ENCODE measurements at places on chromosomes 1 and 21.

DNA sequence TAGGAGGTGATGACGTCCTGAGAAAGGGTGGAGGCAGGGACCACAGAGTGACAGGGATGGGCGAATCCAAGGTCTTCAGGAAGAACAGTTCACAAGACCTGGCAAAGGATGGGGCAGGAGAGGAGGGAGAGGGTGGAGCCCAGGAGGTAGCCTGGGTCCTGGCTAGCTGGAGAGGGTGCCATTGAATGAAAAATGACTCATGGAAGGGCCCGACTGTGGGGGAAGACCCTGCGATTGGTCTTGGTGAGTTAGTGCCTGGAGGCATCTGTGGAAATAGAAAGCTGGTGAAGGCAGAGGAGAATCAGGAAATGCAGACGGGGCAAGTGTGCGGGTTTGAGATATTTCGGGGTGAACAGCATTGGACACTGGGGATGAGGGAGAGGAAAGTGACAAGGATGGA is 60.3 kb upstream of the SLC45A1 start:
- DNase-seq, result no peak

DNA sequence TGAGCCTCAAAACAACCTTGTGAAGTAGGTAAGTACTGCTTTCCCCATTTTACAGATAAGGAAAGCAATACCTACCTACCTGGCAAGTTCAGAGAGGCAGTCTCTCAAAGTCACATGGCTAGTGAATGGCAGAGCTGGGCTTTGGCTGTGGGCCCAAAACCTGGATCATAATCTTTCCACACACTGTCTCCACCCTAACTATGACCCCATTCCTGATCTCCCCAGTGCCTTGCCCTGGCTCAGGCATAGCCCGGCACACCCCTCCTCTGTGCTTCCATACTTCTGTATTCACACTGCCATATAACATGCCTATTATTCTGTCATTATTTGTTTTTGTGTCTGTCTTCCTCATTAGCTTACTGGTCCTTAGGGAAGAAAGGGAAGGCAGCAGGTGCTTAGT is 15.9 kb downstream of the GNG12 start:
- DNase-seq, result no peak

- no peak for DNase-seq
Measured at GRCh38 chr21:45848805-45849204, 132.8 kb upstream of the COL6A1 start.

- DNase-seq, result no peak
Measured at GRCh38 chr1:7495962-7496361, 275.1 kb upstream of the VAMP3 start.

DNA sequence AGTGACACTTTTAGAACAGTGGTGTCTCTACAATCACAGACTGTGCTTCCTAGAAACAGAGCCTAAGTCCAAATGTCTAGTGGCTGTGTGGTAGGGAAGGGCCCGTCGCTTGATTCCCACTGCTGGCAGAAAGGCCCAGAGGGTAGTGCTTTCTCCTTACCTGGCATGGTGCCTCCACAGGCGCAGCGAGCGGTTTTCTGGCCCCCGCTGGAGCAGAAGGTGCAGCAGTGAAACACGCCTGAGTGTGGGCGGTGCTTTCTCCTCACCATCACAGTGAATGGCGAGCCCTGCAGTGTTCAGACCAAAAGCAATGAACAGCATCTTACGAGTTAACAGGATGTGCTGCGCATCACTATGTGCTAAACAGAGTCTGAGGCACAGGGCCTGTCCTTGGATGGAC is 8.3 kb downstream of the TRIM45 start:
- no peak for DNase-seq
